ENCODE measurements at places on chromosomes 11 and 22.

DNA sequence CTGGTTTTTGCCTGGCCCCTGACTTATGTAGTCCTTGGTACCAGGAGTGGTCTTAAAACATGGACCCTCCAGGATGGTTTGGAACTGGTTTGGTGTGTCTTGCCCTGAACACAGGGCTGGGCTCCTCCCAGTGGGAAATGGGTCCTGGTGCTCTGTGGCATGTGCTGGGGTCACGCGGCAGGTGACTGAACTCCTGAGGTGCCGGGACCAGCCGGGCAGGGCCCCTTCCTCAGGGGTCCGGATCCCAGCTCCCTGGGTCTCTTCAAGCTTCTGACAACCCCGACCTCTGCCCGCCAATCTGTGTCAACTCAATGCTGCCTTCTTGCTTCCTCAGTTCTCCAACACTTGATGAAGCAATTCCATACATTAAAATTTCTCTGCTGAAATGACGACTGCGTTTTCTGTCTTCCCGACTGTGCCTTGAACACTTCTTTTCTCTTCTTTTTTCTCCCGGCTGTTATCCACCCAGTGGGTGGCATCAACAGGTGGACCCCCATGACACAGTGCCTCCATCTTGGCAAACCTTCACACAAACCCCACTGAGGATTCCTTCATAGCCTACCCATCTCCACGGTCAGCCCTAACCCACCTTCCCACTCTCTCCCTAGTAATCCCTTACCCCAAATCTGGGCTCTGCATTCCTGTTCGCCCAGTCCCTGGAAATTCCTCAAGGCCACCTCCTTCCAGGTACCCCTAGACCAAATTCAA lies 4.4 kb downstream of the IFT27 start:
- no peak for DNase-seq

DNA sequence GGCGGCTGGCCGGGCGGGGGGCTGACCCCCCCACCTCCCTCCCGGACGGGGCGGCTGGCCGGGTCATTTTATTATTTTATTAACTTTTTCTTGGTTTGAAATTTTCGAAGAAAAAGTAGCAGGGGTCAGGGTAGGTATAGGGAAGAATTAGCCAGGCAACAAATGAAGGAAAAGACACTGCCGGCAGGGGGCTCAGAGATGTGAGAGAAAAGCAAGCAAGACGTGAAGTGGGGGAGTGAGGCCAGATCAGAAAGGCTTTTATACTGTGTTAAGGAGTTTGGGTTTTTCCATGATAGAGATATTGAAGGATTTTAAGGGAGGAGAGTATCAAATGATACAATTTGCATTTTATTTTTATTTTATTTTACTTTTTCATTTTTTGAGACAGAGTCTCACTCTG lies 19.0 kb downstream of the RNF214 start:
- no peak for DNase-seq

GRCh38 chr11:44065161-44065661 lies 859 bp upstream of the ACCS start:
- no peak for DNase-seq

- no peak for DNase-seq
Observed at GRCh38 chr22:19937616-19938473, 3.7 kb upstream of the COMT start.

GRCh38 chr11:73323464-73323863 lies 15.4 kb downstream of the ARHGEF17 start:
- DNase-seq: no peak

- DNase-seq: no peak
Observed at GRCh38 chr22:39631381-39632286, 61.1 kb downstream of the CACNA1I start.

GRCh38 chr11:134252346-134253187 lies 585 bp downstream of the THYN1 start:
- DNase-seq: no peak

DNA sequence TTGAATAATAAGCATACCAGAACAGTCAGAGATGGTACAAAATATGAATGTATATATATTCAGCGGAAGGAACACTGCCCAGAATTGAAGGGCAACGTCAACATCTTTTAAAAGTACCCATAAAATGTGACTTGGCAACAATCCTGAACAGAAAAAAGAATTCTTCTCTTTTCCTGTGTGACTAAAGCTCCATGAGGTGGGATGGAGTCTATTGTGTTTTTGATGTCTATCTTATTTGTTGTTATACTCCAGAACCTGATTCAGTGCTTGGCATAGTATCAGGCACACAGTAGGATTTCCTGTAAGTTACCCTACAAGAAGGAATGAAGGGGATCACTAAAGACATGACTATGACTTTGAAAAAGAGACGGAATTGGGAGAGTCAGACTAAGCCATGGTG lies 10.3 kb downstream of the LDLRAD3 start:
- no peak for DNase-seq

DNA sequence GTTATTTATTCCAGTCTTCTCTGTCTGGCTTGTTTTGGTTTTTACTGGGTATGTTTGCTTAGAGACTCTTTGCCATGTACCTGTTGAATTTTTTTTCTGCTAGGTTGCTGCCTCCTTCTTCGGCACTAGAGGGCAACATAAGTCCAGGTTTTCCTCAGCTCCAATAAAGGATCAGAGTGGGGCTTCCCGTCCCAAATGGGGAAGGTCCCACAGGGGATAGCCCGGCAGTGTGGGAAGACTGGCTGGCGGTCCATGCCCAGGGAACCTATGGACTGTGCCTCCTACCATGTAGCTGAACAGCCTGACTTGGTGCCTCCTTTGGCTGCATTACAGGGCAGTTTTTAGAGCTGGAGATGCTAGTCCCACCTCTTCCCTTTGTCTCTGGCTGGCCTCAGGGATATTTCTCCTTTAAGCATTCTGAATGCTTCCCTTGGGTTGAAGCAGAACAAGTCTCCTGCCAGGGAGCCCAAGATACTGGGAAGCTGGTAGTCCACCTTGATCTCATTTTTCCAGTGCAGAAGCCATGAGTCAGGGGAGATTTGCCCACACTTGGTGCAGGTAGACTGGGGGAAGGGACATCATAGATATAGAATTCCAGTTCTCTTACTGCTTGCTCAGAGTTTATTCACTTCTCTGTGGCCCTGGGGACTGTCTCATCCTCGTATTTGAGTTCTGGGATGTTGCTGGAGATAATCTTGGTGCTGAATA lies 60.2 kb downstream of the BRD1 start:
- DNase-seq: peak; percentile 28

GRCh38 chr11:83818349-83818748 lies 532.2 kb upstream of the CCDC90B start:
- DNase-seq: no peak

GRCh38 chr22:29073618-29074275 lies 912 bp downstream of the KREMEN1 start:
- DNase-seq: no peak

GRCh38 chr11:86136538-86136937 lies 67.7 kb upstream of the PICALM start:
- no peak for DNase-seq

GRCh38 chr22:49460091-49460490 lies 367.6 kb downstream of the BRD1 start:
- DNase-seq: no peak

DNA sequence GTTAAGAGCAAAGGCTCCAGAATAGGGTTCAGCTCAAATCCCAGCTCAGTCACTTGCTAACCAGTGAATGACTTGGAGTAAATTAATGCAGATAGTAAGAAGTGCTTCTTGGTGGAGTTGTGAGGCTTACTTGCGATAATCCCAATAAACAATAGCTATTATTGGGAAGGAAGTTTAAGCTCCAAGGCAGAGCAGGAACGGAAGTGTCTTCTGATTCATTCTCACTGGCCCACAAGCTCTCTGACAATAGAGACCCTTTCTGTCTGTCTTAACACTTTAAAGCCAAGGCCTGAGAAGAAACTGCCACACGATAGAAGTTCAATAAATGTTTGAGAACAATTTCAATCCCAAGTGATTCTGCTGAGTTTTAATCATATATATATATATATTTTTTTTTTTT lies 155.4 kb downstream of the DBX1 start:
- DNase-seq: no peak

- no peak for DNase-seq
Observed at GRCh38 chr22:42025421-42025820, 26.8 kb downstream of the WBP2NL start.

DNA sequence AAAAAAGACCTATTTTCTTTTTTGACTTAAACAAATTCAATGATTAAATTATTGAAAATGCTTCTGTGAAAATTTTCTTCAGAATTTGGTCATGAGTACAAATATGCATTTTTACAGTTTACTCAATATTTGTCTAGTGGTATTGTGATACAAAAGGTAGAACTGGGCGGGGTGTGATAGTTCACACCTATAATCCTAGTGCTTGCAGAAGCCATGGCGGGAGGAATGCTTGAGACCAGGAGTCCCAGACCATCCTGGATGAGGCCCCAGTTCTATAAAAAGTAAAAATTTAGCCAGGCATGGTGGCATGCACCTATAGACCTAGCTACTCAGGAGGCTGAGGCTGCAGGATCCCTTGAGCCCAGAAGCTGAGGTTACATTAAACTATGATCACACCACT lies 90.6 kb downstream of the ARHGAP42 start:
- no peak for DNase-seq
